ENCODE measurements at places on chromosomes 3 and 15.

GRCh38 chr3:98022978-98023820 is 11.9 kb downstream of the GABRR3 start:
- peak; percentile 71 for DNase-seq

DNA sequence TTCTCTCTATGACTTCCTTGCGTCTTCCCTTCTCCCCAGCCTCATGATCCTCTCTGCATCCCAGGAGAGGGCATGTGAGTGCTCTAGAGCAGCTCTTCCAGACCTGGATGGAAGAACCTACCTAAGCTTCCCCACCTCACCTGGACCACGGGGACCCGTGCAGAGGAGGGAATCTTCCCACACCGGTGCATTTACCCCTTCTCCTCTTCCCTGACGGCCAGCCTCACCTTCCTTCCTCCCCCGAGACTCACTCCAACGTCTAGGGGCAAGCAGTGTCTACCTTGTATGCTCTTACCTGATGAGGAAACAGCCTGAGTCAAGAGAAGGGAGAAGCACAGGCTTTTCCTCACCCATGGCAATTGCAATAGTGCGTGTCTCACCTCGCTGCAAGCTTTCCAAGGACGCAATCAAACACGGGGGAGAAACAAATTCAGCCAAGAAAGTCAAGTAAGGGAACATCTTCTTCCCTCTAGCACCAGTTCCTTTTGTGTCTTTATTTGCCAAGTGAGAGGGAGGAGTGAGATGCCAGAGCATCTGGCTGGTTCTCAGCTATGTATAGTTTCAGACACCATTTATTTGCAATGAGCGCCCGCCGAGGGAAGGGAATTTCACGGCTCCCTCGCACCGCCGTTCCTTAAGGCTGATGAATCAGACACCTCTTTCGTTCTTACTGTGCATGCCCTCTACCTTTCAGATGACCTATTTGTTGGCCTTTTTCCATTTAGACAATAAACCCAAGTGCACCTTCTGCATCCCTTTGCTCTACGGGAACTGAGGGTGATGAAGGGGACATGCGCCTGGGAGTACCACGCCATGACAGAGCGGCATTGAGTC is 1.8 kb upstream of the CCR9 start:
- DNase-seq = no peak

DNA sequence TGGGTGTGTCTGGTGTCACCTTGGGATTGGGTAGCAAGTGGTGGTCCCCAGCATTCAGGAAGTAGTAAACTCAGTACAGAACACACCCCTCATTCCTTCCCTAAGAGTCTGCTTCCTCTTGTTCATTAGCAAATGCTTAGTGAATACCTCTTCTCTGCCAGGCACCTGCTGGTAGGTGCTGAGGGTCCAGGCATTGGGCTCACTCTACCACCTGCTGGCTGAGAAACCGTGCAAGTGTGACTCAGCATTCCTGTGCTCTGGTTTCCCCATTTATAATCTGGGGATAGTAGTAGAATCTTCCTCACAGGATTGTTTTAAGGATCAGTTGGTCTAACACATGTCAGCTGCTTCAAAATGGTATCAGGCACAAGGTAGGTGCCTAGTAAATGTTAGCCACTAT is 4.8 kb downstream of the SHF start:
- no peak for DNase-seq

DNA sequence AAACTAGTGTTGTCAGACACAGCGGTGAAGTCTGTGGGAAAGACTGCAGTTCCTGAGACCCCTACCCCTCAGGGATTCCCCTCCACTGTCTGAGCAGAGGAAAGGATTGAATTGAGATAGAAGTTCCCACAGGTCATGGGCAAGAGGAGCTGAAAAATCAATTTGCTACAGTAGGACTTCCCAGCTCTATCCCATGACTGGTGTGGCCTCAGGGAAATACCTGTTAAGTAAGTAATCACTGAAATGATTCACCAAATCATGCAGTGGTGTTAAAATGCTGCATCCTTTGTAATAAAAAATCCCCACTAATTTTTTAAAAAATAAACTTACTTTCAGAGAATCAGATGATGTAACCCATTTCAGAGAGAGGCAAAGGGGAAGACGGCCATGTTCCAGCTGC is 45.0 kb upstream of the SPRED1 start:
- no peak for DNase-seq

- no peak for DNase-seq
Observed at GRCh38 chr3:18847583-18848197, 300.6 kb upstream of the KCNH8 start.

GRCh38 chr15:98930576-98930975 is 77.0 kb downstream of the PGPEP1L start:
- no peak for DNase-seq

DNA sequence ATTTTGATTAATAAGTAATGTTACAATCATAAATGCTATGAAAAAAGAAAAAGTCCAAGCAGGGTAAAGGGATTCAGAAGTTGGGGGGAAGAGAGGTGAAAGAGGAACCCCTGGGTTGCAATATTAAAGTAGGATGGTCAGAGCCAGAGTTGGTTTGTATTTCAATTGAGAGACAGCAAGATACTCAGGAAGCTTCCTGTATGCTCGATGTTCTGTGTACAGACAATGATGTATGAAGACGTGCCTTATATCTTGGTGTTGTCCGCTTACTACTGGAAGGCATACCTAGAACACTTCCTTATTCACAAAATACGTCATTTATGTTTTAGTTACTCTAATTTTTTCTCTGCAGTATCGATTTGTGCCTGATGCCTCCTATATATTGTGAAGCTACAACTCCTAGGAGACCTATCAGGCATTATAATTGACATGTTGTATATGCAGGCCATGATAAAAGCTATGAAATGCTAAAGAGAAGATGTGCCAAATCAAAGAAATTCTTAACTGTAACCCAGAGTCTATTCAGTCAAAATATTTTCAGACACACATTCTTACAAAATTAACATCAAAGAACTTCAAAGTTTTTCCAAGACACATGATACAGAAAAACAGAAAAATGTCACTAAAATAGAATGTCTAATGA is 87.5 kb downstream of the TBL1XR1 start:
- no peak for DNase-seq

- no peak for DNase-seq
Observed at GRCh38 chr3:195466251-195466650, 23.4 kb upstream of the ACAP2 start.

DNA sequence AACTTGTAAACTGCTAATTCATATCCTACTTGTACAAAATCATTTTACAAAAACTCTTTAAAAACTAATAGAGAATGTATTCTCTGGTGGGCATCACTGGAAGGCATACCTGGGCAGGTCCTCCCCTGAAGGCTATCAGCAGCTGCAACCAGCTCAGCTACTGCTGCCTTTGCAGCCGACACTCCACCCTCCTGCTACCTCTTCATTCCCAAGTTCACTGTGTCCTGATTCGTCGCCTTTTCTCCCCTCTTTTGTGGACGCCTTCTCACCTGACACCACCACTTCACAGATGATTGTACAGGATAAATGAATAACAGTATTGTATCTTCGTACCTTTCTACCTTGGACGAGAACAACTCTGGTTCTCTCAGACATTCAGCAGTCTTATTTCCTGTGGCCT is 28.9 kb downstream of the B4GALT4 start:
- DNase-seq = no peak

- DNase-seq = no peak
Observed at GRCh38 chr15:79310612-79310984, 314 bp upstream of the TMED3 start.

Measured in fibroblast of skin of scalp (primary cell).